HS-5 (cell line): ENCODE measurements at places on chromosomes 16 and 17.

- no peak for DNase-seq
Measured at GRCh38 chr17:75864448-75864871, 9.3 kb upstream of the WBP2 start.

- DNase-seq: no peak
Measured at GRCh38 chr17:67489273-67489672, 112.2 kb downstream of the PITPNC1 start.

GRCh38 chr16:88337021-88337420 lies 45.7 kb upstream of the ZNF469 start:
- no peak for DNase-seq

GRCh38 chr17:28926786-28927185 lies 23.9 kb upstream of the DHRS13 start:
- no peak for DNase-seq

DNA sequence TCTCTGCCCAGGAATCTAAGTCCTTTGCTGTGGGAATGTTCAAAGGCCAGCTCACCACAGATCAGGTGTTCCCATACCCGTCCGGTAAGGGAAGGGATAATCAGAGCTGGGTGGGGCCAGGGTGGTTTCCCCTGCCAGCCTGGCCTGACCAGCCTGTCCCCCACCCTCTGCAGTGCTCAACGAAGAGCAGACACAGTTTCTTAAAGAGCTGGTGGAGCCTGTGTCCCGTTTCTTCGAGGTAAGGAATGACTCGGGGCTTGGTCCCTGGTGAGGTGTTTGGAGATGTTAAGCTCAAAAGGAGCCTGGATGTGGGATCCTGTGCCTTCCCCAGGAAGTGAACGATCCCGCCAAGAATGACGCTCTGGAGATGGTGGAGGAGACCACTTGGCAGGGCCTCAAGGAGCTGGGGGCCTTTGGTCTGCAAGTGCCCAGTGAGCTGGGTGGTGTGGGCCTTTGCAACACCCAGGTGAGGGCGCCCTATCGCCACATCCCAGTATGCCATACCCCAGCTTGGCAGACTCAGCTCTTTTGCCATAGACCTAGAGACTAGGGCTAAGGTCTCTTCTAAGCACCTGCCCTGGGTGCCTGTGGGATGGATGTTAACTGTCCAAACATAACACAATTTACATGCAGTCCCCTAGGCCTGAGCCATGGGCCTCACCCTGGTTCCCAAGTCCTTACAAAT lies 997 bp downstream of the ACADVL start:
- no peak for DNase-seq

GRCh38 chr16:89562939-89563338 lies 2.5 kb downstream of the RPL13 start:
- DNase-seq: no peak

GRCh38 chr16:27413956-27414355 lies 12.0 kb downstream of the IL21R start:
- DNase-seq: no peak
